ENCODE measurements at places on chromosomes 4 and X.

DNA sequence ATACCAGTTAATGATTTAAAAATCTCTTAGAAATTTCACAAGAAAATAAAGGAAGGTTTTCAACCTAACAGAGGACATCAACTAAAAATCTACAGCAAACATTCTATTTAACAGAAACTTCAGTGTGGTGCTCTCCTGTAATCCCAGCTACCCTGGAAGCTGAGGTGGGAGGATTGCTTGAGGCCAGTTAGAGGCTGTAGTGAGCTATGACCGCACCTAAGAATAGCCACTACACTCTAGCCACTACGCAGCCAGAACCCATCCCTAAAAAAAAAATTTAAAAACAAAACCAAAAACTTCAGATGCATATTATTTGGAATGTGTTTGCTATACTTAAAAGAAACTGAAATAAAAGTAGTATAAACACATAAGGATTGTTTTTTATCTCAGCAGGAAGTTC, 7.2 kb upstream of the FHIP1A start:
- DNase-seq: no peak

- DNase-seq: no peak
Observed at GRCh38 chr4:89164400-89164799, 53.1 kb downstream of the TIGD2 start.

DNA sequence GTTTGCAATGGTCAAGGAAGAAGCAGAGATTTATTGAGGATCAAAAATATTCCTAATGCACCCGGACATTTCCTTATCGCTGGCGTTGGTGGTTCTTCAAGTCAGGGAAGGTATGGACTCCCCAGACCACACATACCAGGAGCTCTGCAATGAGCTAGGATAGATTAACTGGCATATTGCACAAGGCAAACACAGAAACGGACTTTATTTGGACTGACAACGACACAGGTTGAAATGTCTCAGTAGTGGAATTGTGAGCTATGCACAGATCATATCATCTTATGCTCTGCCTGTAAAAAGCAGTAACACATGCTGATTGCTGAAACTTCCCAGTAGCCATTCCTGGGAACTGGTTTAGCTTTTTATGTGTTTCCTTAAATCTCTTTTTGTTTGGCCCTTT, 1.7 kb downstream of the TSPAN7 start:
- DNase-seq: no peak

- DNase-seq: peak; percentile 24
Observed at GRCh38 chrX:56563231-56564161, at the start of gene UBQLN2. TSS of gene UBQLN2 (plus strand) at chrX:56563627. CDS start at chrX:56563874, 247 bp downstream.

GRCh38 chr4:74670583-74670982, 123.7 kb downstream of the BTC start:
- no peak for DNase-seq

- DNase-seq: no peak
Observed at GRCh38 chrX:65241059-65241721, 264.9 kb upstream of the ZC4H2 start.

DNA sequence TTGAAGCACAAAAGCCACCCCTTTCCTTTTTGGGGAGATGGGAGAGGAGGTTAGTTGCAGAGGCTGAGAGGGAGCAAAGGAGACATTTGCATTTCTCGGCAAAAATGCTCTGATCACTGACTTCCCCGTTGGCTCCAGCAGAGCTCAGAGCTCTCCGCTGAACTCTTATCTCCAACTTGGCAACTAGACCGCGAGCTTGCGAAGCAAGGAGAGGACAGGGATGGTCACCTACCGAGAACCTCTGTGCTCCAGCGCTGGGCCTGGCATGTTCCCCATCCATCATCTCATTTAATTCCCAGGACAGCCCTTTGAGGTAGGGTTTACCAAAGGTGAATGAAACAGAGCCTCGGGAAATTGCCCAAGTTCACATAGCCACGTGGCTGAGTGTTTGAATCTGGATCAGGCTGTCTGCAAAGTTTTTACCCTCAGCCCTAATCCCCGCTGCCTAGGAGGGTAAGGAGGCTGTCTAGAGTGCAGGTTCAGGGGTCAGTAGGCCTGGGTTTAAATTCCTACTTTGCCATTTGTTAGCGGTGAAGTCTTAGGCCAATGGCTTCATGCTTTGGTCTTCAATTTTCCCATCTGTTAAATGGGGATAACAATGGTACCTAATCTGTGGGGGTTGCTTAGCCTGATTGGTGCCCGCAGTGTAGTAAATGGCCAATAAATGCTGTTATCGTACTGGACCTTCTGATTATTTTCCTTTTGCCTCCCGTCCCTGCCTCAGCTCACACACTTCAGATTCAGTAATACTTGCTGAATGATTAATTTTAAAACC, 3.8 kb upstream of the CITED1 start:
- DNase-seq: no peak

- no peak for DNase-seq
Observed at GRCh38 chr4:84568496-84568895, 14.4 kb upstream of the CDS1 start.

- no peak for DNase-seq
Observed at GRCh38 chrX:17689971-17690409, 47.3 kb upstream of the SCML1 start.

DNA sequence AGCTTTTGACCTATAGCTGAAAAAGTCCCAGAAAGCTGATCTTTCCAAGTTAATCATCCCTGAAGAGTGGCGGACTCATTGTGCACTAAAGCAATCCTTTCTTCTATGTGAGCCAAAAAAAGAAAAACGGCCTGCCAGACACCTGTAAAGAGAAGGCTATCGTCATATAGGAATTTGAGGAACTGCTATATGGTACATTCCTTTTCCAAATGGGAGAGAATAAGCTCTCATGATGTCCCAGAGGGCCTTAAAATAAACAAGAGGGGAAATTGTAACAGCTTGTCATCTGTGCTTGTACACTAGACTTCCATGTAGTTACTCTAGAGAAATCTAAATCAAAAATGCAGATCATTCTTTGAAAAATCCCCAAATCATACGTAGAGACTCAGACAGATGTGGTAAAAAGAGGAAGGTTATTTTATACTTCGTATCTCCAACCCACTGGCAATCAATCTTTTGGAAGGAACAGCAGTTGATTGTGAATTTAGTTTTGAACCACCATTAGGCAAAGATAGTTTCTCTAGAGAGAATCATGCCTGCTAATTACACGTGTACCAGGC, 26.1 kb downstream of the GPR174 start:
- no peak for DNase-seq

GRCh38 chr4:82247629-82248028, 126.2 kb downstream of the HNRNPD start:
- DNase-seq: no peak

DNA sequence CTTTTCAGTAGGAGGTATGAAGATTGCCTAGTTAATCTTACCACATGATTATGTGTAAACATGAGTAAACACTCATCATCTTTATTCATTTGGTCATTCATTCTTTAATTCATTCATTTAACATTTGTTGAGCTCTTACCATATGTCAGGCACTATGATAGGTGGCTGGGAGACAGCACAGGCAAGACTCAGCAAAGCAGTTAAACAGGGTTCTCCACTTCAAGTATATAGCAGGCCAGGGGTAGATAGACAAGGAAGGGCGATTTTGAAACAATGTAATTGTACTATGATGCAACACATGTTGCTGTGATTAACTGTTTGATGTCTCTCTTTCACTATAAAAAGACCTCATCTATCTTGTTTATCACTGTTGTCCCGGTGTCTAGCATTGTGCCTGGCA, 84.3 kb upstream of the GPR101 start:
- DNase-seq: no peak

- DNase-seq: no peak
Observed at GRCh38 chr4:176054942-176055341, 10.7 kb upstream of the WDR17 start.

DNA sequence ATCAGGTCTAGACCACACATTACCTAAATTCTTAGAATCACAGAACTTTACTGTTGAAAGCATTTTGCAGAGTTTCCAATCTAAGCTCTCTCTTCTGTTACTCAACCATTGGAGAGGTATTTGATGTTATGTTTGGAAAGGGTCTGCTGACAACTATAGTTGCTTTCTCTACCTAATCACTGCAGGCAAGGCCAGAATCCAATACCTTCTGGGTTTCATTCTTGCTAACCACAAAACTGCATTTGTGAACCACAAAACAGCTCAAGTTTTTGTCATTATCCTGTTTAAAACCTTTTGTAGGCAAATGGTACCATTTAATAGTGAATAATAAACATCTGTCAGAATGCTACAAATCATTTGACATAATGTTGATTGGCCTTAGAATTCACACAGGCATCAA, 380.1 kb downstream of the GASK1B start:
- DNase-seq: no peak

- DNase-seq: no peak
Observed at GRCh38 chr4:19187691-19188090, 1064.0 kb upstream of the SLIT2 start.

GRCh38 chr4:153275380-153276276, 68.9 kb upstream of the MND1 start:
- no peak for DNase-seq

DNA sequence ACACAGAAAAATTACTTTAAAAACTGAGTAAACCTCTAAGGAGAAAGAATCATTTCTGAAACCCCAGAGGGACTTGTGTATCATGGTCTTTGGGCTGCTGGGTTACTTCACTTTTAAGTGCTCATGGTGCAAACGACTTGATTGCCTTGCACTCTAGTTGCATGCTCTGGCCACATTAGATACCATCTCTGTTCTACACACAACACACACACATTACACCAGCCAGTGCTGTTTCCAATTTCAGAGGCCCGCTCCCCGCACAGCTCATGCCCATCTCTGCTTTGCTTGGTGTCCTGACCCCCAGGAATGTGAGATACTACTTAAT, 2.1 kb downstream of the PPP3CA start:
- DNase-seq: peak; percentile 74

DNA sequence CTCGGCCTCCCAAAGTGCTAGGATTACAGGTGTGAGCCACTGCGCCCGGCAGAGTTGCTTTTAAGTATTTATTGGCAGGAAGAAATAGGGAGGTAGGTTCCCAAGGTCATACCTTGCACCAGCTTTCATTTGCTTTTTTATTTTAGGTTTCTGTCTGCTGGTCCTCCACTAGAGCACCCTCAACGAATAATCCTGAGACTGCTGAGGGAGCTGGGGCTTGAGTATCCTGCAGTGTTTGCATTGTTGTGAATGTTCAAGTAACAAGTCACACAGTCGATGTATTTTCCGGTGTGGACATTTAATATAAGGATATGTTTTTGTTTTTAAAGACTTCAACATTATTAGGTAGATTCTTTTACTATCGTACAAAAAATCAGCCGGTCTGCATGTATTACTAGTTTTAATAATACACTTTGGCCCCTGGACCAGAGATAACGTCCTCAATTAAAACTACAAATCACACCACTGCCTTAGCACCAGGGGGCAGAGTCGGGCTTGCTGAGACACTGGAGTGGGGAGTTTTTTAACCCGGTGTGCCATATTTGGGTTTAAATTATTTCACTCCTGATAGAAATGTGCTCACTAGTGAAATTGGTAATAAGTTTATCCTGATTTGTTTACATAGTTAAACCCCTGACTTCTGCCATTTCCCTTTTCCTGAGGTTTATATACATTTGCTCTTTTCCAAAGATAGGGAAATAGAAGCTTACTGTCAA, 11.6 kb downstream of the SMIM20 start:
- DNase-seq: no peak

- no peak for DNase-seq
Observed at GRCh38 chrX:107834275-107835201, 8.9 kb downstream of the MID2 start.

DNA sequence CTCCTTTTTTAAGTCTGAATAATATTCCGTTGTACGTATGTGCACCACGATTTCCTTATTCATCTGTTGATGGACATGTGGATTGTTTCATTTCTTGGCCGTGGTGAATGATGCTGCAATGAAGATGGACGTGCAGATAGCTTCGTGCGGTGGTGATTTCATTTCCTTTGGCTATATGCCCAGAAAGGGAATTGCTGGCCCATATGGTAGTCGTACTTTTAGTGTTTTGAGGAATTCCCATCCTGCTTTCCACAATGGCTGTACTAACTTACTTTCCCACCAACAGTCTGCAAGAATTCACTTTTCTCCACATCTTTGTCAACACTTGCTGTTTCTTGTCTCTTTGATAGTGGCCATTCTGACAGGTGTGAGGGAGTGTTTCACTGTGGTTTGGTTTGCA, 12.8 kb downstream of the ZFP42 start:
- DNase-seq: peak; percentile 35

DNA sequence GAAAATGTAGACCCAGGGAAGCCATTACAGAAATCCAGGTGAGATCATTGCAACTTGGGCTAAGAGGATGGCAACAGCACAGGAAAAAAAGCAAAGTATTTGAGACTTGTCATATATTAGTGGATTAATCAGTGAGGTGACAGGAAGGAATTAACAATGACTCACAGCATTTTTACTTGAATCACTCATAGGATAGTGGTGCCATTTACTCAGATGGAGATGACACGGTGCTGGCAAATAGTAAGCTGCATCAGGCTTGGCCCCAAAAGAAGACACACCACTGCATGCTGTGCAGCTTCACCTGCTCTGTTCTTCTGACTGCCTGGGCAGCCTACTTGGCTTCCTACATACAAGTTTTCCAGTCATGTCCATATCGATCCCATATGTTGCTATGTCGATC, 144.8 kb downstream of the FRYL start:
- no peak for DNase-seq

- no peak for DNase-seq
Observed at GRCh38 chrX:130654409-130654950, 248.5 kb downstream of the ENOX2 start.

All from GF-D8 (cell line).